ENCODE measurements at places on chromosomes 6 and 20.

DNA sequence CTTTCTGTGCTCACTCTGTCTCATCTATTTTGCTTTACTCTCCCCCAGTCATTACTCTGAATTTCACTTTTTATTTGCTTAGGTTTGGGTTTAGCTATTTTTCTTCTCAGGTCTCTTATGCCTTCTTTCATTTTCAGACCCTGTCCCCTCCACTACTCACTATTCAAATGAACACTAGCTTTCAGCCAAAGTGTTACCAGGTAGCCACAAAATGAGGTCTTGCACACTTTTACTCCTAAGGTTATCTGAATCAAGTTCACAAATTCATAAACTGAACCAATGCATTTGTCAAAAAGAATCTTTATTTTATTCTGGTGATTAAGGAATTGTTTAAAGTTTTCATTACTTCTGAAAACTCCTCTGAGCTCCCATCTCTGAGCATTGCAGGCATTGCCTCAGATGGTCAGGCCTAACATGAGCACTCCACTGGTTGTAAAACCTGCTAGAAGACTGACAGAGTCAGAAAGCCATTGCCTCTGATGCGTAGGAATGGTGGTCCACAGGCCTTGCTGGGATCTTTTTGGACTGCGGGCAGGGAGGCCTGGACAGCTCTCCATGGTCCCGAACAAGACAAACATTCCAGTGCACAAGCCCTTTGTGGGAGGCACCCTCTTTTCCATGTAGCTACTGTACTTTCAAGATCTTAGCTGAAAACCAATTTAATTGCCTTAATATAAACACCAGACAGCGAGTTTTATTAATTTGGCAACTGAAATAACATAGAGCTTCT is 48.5 kb downstream of the FYN start:
- DNase-seq = no peak

DNA sequence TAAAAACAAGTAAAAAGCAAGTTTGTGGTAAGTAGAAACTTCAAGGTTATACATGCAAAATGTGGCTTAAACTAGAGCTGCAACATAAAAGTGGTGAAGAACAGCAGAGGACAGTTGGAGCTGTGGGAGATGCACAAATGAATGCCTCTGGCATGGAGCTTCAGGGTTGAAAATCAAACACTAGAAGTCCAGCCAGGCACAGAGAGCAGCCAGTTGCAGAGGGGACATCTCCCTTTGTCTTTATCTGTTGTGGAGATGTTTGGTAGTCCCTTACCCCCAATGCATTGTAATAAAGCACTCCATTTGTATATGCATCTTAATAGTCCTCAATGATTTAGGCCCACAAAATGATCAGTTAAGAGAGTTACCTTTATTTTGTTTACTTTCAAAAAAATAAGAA is 73.1 kb upstream of the C20orf144 start:
- DNase-seq = no peak

GRCh38 chr6:40966860-40967259 is 72.2 kb downstream of the UNC5CL start:
- DNase-seq = no peak

DNA sequence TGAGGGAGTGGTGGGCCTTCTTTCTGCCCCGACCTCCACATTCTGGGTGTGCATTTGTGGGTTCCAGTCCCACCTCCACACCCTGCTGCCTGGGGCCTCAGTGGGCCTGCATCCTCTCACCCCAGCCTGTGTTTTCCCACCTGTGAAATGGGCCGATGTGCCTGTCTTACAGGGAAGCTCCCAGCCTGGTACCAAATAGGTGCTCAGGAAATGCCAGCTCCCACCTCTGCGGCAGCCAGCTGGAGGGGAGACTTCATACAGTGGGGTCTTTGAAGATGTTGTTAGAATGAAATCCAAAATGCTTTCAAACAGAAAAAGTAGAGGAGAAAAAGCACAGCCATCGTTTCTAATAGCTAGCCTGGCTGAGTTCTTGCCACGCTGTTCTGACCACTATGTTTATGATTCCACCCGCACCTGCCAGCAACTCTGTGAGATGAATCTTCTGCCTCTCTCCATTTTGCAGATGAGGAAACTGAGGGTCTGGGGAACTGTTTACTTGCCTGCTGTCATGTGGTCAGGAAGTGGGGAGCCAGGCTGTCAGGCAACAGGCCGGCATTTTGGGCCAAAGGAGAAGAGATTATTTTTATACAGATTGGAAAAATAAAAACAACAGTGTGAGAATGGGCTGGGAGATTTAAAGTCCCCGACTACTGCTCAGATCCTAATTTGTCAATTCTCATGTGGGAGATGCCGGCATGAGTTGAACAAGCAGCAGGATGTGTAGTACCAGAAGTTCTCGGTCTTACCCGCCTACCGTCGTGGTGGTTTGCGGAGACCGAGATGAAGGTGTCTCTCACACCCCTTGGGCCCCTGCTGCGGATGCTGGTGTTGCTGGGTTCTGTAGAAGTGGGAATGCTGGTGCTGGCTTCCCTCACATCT is 4.6 kb downstream of the TMEM181 start:
- no peak for DNase-seq

GRCh38 chr6:106973018-106973835 is 1.3 kb downstream of the CD24 start:
- no peak for DNase-seq

DNA sequence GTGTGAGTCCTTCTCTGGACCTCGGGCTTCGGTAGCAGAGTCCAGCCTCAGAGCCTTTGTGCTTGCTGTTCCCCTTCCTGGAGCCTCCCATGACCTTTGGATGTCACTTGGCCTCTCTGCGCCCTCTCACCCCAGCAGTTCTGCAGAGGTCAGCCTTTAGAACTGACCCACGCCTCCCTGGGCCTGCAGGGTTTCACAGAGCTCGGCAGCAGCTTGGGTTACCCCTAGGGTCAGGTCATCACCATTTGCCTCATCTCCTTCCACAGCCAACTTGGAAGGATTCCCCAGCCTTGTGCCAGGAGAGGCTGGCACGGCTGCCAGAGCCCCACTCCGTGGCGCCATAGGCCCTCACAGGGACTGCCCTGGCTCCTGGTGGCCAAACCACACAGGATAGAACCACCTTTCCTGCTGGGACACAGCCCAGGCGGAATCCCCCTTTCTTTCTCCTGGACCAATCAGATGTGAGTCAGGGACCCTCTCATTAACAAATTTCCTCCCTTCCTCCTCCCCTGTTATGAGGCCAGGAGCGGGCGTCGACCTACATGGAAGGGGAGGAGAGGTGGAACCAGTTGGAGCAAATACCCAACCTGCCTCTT is 13.9 kb upstream of the SIRPA start:
- DNase-seq = no peak

GRCh38 chr6:47932575-47932974 is 150.7 kb downstream of the OPN5 start:
- no peak for DNase-seq

GRCh38 chr6:16639684-16640480 is 121.4 kb downstream of the ATXN1 start:
- no peak for DNase-seq

GRCh38 chr6:113530769-113531168 is 326.4 kb upstream of the MARCKS start:
- DNase-seq = no peak
